Caki2 (cell line): ENCODE measurements at places on chromosomes 3 and 15. TPM values are rescaled to one million over a fixed set of nuclear protein-coding genes. Genes with fewer than 3 reads are reported as not detected.

MESP2 gene
- 0.43 and 1.4 TPM in 2 replicates for total RNA-seq

TERC gene
- total RNA-seq, result 158 and 246 TPM in 2 replicates

GOLGA6B gene
- total RNA-seq, result not detected in 2 replicates

TMC3 gene
- not detected in 2 replicates for total RNA-seq

SAMD7 gene
- total RNA-seq, result not detected in 2 replicates

GNB4 gene
- 42.6 and 50.1 TPM in 2 replicates for total RNA-seq

MNS1 gene
- total RNA-seq, result 1.1 and 4.2 TPM in 2 replicates

ADAMTS17 gene
- total RNA-seq, result not detected in 2 replicates
